ENCODE measurements at places on chromosomes 12 and 14. TPM values are rescaled to one million over a fixed set of nuclear protein-coding genes. Genes with fewer than 3 reads are reported as not detected.
A peak's percentile ranks its signal among the peaks of the same experiment; 100 is the strongest.

GRCh38 chr14:53273671-53274072 lies 120.5 kb upstream of the DDHD1 start:
- DNase-seq = no peak

- no peak for DNase-seq
These were observed 24.7 kb downstream of the SYNE2 start for GRCh38 chr14:63877550-63877939.

DNA sequence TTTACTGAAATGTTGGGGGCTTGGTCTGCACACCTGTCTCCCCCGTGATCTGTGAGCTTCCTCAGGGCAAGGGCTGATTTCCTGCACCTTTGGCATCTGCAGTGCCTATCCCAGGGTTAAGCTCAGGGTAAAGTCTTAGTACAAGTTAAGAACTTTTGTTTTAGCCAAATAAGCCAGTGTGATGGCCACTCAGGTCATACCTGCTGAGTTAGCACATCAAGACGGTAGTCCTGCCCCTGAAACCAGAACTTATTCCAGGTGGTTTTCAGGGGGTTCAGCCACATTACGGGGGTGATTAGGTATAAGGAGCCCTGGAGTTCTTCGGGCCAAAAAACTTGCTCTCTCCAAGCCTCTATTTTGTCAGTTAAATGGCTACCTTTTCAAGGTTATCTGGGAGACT lies 21.6 kb upstream of the CHST11 start:
- DNase-seq = no peak

GRCh38 chr12:102633981-102634605 lies 153.7 kb upstream of the IGF1 start:
- DNase-seq = no peak

Gene PPP1R1A
- not detected for total RNA-seq

Gene KLHL33
- total RNA-seq = not detected

DNA sequence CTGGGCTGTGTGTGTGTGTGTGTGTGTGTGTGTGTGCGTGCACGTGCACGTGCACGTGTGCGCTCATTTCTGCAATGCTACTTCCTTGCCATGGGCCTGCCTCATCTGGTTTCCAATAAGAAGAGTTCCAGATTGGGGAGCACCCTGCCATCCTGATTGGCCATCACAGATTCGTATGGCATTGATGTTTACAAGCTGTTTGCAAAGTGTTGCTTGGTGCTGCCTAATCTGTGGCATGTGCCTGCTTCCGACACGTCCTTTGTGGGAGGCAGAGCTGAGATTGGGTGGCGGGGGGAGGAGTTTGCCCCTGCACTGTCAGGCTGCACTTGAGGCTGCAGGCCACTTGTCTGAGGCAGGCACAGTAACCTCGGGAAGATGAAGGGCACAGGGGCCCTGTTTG lies 39.2 kb downstream of the SAMD4A start:
- peak; percentile 75 for DNase-seq

Gene OR10P1
- total RNA-seq = not detected

DNA sequence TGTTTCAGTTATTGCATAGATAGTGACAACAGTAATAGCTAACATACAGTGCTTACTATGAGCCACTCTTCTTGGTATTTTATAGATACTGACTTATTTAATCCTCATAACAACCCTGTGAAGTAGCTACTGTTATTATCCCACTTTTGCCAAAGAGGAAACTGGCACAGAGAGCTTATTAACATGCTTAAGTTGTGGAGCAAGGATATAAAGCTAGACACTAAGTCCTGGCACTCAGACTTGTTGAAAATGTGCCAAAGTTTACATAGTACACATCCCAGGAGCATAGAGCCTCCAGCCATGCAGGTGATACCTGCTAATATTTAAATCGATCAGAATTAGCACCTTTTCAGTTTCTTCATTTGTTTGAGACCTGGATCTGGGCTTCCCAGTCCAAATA lies 41.8 kb downstream of the VEZT start:
- DNase-seq = no peak

- no peak for DNase-seq
These were observed 3.1 kb downstream of the DYNLL1 start for GRCh38 chr12:120498870-120499515.

Gene LRFN5
- total RNA-seq = not detected

DNA sequence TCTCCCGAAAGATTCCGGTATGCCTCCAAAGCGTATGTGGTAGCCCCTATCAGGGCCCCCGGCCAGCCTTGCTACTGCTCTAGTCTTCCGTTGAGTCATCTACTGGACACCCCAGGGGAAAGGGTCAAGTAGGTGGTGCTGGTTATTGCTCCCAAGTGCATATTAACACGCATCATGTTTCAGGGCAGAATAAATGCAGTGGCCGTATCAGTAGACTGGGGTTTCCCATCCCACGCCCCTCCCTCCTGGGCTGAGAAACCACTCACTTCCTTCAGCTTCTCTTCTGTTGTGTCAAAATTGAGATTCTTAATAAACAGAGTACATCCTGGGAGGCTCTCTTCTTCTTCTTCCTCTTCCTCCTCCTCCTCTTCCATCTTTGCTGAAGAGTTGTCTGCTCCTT lies 39.3 kb downstream of the RBM19 start:
- DNase-seq = no peak

Gene KRT78
- total RNA-seq = 0.21 TPM

GRCh38 chr12:23093488-23093887 lies 468.5 kb downstream of the ETNK1 start:
- DNase-seq = no peak

DNA sequence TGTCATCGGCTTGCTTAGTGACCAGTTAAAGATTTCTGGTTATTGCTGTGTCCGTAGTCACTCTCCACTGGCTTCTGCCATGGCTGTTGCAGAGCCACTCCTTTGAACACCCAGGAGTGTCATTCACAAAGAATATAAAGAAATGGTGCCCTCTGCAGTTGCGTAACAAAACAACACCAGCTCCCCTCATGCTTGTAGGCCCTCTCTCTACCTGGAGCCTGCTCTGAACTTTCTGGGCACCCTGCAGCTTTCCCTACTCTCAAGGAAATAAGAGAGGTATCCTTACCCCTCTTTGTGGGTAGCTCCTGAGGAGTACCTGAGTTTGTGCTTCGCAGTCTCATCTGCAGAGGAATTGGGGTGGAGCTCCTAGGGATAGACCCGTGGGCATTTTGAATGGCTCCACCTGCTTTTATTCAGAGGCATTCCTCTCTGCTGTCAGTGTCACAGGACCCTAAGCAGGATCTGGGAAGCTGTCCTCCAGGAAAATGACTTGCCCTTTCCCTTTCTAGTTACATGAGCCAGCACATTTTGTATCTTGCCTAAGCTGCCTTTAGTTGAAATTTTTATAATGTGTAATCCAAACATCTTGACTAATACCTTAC lies 97.2 kb upstream of the TMEM260 start:
- DNase-seq = peak; percentile 7

Gene DMAC2L
- total RNA-seq = 10.4 TPM

Gene PLEKHD1
- total RNA-seq = not detected

GRCh38 chr12:31288381-31288780 lies 37.6 kb downstream of the SINHCAF start:
- DNase-seq = no peak

Gene P2RX2
- total RNA-seq = not detected

Gene ADCY4
- total RNA-seq = not detected
